ENCODE measurements at places on chromosomes 4 and X.

DNA sequence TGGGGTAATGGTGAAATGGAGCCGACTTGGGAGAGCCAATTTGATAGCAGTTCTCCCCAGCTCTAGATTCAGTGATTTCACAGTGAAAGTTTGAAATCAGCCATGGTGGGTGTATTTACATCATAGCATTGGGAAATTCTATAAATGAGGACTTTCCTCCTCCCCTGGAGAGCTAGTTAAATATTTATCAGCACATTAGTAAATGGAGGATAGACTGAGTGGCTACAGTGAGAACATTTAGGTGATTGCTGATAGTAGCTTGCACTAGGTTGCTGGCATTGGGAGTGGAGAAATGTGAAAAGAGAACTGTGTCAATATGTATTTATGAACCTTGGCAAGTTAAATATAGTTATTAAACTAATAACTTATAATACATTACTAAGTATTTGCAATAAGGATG, 347.3 kb downstream of the CCSER1 start:
- DNase-seq: no peak

GRCh38 chr4:15498356-15498755, 28.7 kb downstream of the CC2D2A start:
- no peak for DNase-seq

GRCh38 chrX:18461431-18461830, 36.0 kb downstream of the CDKL5 start:
- DNase-seq: no peak

GRCh38 chrX:129686422-129686948, 31.7 kb upstream of the APLN start:
- no peak for DNase-seq

DNA sequence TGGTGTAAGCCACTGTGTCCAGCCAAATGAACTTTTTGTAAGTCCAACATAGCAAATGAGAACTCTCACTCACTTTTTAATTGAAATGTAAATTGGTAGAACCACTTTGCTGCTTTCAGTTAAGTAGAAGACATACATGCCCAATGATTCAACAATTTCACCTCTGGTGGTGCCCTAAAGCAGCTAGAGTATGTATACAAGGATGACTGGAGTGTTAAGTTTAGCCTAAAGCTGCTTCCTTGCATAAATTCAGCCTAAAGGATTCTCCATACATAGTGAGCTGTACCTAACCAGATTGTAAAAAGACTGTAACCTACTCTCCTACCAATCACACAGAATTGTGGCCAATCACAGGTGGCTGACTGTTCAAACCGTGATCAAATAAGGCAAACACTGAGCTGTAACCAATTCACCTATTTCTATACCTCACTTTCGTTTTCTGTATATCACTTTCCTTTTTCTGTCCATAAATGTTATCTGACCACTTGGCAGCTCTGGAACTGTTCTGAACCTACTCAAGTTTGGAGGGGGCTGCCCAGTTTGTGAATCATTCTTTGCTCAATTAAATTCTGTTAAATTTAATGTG, 39.9 kb downstream of the PDS5A start:
- DNase-seq: no peak

DNA sequence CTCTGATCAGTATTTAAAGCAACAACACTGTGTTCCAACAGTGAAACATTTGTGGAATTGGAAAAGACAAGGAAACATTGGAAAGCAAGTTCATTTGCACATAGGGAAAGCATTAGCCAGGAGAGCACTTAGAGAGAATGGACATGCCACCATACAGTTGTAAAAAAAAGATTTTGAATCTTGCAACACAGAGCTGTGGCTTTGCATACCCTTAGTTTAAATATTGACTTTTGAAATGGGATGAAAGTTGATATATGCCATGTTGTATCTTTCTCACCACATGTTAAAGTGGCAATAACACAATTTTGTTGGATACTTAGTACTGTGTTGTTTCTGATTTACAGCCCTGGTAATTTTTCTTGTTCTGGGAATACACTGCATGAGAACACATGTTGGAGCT, 208.1 kb downstream of the BMPR1B start:
- DNase-seq: no peak

DNA sequence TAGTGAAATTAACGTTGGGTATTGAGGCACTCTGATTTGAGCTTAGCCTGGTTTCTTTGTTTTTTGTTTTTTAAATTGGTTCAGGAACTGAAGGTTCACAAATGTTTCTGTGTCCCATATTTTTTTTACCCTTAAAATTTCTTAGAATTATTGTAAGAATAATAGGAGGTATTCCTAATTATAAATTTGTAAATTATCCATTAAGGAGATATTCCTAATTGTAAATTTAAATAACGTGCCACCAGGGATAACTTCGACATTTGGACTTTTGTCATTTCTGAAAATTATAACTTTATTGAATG, 1.2 kb downstream of the WWC2 start:
- no peak for DNase-seq

GRCh38 chr4:158796370-158797140, 27.7 kb downstream of the FNIP2 start:
- DNase-seq: peak; percentile 33

GRCh38 chr4:169033660-169034059, 23.6 kb upstream of the CBR4 start:
- no peak for DNase-seq

All from CD4-positive, alpha-beta T cell treated with Interleukin-15 for 1 hour (primary cell).